DMS79 treated with DMSO at 0.1 percent for 48 hours (cell line): ENCODE measurements at places on chromosomes 11 and 22.
A peak's percentile ranks its signal among the peaks of the same experiment; 100 is the strongest.

DNA sequence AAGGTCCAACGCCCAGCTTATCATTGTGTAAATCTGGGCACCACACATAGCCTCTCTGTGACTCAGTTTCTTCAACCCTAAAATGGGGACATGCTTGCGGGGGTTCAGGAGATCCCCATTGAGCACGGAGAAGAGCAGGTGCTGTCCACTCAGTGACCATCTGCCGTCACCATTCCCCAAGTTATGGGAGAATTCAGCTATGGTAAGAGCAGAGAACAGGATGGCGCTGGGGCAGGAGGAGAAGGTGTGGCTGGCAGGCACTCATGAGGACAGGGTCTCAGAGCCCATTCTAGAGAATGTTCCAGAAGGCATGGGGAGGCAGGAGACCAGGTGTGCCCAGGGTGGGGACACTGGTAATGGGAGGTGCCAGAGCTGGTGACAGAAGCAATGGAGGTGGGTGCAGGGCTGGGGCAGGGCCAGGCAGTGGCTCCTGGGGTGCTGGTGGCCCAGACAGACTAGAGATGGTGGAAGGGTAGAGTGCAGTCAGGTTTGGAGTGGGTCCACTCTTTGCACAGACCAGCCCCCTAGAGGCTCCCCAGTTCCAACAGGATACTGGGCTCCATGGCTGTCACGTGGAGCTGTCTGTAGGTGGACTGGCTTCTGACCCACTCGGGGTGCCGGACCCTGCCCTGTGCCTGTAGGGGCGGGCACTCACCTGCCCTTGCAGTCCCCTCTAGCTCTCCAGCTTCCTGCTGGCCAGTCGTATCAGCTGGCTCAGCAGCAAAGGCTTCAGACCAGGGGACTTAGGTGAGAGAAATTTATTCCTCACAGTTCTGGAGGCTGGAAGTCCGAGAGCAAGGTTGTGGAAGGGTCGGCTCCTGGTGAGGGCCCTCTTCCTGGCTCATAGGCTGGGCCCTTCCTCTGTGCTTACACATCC, 84.7 kb downstream of the CDKN1C start:
- no peak for DNase-seq

GRCh38 chr11:66263785-66264184, 4.7 kb upstream of the RAB1B start:
- DNase-seq, result no peak

- no peak for DNase-seq
Measured at GRCh38 chr11:126138636-126139035, 72.8 kb downstream of the RPUSD4 start.

GRCh38 chr22:25546751-25547150, 17.7 kb upstream of the GRK3 start:
- peak; percentile 6 for DNase-seq

- DNase-seq, result peak; percentile 22
Measured at GRCh38 chr11:130379276-130379675, 49.1 kb downstream of the ADAMTS8 start.

DNA sequence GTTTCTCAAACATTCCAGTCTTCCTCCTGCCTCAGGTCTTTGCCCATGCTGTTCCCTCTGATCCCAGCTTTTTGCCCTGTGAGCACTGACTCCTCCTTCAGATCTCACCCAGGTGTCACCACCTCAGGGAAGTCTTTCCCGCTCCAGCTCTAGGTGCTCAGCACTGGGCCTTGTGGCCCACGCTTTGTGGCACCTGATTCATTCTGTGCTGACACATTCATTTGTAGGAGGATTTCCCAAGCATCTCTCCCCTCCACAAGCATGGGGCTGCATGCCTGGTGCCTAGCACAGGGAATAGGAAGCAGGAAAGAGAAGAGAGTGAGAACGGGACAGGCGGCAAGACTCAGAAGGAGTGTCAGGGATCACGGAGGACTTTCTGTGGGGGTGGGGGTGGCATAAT, 17.6 kb downstream of the MPPED1 start:
- DNase-seq, result no peak

GRCh38 chr11:2580571-2581001, 119.2 kb downstream of the KCNQ1OT1 start:
- DNase-seq, result no peak

- no peak for DNase-seq
Measured at GRCh38 chr11:120713296-120713695, 201.7 kb downstream of the GRIK4 start.

- no peak for DNase-seq
Measured at GRCh38 chr11:72234514-72234830, 9.5 kb downstream of the PHOX2A start.

- DNase-seq, result no peak
Measured at GRCh38 chr11:101686514-101686913, 102.7 kb upstream of the TRPC6 start.

DNA sequence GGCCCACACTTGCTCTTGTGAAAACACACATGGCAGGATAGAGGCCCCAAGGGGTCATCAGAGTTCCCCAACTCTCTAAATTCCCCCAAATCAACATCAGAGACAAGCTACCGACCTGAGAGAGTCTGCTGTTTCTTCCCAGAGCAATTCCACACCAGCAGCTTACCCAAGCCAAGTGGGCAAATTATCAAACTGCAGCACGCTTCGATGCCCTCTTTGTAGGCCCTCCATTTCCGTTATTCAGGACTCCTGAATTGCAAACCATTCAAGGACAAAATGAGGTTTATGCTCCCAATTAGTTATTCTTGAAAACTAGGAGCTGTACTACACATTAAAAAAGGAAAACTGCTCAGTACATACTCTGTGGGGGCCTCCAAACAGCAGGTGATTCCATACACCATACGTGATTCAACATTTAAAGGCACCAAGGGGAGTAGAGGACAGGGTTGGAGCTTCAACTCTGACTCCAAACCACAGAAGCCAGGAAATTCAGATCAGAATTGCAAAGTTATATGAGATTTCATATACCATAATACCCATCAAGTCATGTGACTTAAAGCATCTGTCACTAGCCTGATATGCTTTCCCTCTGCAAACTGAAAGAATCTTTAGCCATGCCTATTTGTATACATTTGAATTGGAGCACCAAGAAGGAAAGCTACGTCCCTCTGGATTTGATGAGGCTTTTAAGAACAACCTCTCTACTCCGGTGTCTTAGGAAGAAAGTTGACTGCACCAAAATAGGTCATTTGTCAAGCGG, 234.8 kb downstream of the CADM1 start:
- no peak for DNase-seq

DNA sequence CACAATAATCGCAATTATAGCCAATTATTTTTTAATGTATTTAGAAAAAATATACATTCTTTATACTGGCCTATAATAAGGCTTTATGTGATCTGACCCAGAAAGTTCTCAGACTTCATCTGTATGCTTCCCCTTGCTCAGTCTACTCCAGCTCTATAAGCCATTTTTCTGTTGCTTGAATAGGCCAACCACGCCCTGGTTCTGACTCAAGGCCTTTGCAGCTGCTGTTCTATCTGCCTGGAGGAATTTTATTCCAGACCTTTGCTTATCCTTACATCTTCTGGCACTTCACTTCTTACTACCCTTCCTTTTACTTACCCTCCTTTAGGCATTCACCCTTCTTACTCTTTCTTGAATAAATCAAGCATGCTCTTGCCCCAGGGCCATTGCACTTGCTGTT, 54.9 kb upstream of the PDE3B start:
- no peak for DNase-seq

DNA sequence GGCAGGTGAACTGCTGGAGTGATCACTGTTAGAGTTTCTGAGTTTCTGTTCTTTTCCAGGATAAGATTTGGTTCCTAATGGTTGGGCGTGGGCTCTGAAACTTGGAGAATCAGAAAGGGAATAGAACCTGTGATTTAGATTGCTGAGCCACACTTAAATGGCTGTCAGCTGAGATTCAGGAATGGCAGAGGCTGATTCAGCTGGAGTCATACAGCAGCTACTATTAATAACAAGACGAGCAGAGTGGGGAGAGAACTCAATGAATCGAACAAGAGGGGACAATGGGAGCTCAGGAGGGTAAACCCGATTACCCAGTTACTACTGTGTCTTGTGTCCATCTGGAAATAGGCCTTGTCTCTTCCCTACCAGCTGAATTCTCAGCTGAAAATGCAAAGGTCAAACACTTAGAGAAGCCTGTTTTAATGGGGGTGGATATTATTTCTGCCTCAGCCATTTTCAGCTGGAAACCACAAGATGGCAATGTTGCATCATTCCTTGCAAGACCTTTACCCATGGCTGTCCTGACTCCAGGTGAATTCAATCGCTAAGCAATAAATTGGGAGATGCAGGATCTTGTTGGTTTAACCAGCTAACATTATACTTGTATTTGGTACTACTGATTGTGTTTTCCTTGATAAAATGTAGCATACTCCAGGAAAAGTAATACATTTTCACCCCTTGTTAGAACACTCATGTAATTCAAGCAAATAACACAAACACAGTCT, 104.5 kb upstream of the RAG2 start:
- peak; percentile 25 for DNase-seq

DNA sequence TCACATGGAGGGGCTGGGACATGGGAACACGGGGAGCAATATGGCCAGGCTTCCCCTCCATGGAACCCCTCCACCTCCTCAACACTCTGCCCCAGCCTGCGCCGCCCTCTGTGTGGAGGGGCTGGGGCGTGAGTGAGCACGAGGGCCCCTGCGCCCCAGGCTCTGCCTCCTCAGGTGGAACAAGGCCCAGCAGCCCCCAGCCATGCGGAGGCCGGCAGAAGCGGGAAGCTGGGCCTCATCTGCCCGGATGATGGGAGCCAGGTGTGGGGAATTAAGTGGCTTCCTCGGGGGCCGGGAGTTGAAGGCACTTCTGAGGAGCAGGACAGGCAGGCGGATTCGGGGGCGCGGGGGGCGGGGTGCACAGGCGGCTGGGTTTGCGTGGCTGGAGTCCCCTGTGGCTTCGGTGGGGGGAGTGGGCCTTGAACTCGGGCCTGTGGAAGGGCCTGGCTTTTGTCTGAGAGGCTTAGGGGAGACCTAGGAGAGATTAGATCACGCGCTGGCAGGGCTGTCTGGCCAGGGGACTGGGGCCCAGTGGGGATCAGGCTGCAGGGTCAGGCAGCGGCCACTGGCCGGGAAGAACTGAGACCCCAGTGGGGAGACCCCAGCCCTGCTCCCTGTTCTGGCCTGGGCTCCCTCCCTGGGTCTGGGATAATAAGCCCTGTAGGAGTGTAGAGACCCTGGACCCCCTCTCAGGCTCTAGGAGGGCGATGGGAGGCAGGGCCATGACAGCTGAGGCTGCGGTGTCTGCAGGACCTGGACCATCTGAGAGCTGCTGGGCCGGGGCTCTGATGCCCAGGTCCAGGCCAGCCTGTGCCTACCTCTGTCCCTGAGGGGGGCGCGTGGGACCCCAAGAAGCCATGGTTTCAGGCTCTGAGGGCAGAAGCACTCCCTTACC, 13.3 kb downstream of the PRR33 start:
- DNase-seq, result no peak

DNA sequence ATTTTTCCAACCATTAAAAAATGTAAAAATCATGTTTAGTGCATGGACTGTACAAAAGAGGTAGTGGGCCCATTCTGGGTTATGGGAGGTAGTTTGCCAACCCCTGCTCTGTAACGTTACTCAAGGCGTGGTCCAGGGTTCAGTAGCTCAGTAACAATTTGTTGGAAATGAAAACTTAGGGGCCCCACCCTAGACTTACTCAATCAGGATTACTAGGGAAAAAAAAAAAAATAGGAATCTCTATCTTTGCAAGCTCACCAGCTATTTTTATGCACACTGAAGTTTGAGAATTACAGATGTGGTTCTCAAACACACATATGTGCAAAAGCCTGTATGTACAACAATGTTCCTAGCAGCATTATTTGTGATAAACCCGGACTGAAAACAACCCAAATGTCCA, 17.3 kb upstream of the LMO2 start:
- no peak for DNase-seq

DNA sequence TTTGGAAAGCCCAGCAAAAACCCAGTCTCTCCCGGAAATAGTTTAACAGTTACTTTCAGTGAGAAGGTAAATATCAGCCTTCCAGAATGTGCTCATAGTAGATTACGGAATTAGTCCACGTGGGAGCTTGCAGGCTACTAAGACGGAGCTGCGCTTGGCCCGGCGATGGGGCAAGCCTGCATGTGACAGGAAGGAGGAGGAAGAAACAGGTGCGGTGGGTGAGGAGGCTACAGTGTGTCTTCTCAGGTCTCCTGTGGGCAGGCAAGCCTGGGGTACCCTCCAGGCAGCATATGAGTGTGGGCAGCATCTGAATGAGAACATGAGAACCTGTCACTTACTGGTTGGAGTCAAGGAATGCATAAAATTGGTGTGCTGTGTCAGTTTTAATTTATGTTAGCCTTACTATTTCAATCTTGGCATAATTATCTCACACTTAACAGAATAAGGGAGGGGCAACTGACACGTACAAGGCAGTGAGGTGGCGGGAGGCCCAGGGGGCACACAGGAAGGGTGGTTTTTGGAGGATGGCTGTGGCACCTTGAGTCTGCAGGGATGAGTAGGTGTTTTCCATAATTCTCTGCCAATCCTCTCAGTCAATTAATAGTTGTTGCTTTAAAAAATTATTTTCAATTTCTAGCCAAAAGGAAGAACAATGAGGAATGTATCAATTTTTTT, 35.7 kb downstream of the CLMP start:
- DNase-seq, result no peak

DNA sequence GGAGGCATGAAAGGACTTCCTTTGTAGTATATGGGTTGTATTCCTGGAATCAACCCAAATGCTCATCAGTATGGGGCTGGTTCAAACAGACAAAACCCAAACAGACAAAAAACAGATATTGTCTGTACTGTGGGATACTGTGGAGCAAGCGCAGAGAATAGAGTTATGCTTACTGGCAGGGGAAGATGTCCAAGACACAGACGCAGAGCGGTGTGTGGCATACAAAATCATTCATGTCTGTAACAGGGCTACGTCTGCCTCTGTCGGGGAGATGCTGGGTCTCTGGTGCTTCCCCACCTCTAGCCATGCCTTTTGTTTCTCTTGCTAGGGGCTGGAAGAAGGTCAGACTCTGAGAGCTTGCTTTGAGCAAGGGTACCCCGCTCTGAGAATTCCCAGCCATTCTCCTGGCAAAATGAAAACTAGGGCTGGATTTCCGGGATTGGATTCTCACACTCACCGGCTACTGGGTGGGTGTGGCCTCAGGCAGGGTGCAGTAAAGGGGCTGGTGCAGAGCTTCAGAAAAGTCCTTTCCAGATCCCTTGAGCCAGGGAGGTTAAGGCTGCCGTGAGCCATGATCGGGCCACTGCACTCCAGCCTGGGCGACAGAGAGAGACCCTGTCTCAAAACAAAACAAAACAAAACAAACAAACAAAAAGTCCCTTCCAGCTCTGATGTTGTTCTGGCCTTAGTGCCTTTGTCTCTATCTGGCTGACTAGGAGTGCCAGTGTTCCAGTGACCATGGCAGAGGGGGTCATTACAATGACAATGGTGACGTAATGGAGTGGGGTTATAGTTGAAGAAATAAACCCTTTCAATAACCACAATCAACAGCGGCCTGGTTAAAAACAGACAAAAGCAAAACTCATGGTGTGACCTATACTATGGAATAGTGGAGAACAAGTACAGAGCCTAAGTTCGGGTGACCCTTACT, 2.9 kb upstream of the ABCC8 start:
- peak; percentile 71 for DNase-seq

DNA sequence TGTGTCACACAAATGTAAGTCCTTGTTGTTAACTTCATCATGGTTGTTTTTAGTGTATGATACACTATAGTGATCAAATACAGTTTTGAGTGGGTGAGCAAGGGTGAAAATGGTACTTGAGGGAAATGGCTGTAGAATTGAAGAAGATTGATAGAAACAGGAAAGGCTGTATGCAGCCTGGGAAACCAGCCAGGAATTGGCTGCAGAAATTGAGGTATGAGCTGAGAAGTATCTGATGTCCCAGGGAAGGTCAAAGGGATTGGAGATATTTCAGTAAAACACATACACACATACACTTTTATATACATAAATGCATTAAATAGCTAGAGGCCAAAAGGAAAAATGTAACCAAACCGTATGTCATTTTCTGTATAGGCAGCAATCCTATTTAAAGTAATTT, 13.1 kb upstream of the YAP1 start:
- DNase-seq, result no peak
